ENCODE measurements at places on chromosomes 13 and 19.
A peak's percentile ranks its signal among the peaks of the same experiment; 100 is the strongest.

DNA sequence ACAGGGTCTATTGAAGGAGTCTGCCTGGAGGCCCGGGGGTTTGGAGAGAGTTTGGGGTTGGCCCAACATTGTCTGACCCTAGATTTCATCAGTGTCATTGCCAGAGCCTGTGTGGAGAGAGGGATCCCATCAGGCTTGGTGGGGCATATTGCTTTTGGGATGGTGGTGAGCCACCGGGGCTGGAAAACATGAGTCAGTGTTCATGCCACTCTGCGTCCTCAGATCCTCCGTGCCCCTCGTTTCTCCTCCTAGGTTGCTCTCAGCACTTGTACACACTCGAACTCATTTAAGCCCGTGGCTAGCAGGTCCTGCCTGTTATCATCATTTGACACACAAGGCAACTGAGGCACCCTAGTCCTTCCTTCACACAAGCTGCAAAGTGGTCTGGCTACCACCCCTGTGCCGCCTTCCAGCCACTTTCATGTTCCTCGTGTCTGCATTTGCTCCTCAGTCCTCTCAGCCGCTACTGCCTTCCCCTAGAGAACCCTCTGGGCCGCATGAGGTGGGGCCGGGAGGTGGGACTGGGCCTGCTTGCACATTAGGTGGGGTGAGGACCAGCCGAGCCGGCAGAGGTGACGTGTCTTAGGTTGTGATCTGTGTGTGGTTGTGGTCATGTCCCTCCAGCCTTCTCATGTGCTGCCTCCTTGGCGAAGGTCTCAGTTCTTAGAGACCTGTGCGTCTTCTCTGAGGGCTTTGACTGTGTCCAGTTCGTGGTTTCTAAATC lies 3.6 kb downstream of the NACC1 start:
- DNase-seq: no peak

DNA sequence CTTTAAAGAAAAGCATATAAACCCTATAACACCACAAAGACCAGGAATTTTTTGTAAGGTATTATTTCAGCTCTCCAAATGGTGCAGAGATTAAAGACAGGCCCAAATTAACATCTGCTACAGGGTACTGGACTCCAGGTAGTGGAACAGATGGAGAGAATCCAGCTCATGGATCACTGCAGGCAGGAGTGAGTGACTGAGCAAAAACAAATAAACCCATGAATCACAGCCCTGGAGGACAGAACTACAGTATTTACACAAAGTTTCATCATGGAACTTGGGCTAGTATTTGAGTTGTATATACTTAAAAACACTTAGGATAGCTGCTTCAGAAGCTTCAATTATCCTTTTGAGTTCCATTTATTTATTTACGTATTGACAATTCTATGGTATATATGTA lies 132.8 kb upstream of the SPRY2 start:
- peak; percentile 59 for DNase-seq

DNA sequence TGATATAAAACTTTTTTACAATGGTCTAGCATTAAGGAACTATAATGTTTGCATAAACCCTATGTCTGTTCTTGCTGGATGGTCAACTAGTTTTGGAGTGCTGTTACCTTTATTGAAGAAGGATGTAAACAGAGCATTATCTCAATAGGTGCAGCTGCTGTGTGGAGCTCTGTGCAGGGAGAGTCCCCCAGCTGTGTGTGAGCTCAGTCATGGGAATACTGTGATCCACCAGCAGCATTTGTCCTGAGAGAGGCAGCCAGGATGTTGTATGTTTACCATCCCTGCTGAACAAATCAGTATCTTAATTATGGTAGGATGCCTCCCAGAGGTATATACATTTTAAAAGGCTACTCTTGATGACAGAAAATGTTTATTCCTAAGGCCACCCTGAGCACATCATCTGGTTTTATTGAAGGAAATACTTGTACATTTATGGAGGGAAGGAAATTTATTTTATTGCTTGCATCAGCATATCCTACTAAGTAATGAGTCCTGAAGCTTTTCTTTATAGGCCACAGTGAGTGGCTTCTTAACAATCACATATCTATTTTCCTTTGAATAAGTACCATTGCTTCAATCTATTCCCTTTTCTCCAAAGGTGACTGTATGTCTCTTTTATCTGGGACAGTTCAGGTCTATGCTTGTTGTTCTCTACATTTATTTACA lies 11.7 kb downstream of the RAP2A start:
- DNase-seq: no peak

DNA sequence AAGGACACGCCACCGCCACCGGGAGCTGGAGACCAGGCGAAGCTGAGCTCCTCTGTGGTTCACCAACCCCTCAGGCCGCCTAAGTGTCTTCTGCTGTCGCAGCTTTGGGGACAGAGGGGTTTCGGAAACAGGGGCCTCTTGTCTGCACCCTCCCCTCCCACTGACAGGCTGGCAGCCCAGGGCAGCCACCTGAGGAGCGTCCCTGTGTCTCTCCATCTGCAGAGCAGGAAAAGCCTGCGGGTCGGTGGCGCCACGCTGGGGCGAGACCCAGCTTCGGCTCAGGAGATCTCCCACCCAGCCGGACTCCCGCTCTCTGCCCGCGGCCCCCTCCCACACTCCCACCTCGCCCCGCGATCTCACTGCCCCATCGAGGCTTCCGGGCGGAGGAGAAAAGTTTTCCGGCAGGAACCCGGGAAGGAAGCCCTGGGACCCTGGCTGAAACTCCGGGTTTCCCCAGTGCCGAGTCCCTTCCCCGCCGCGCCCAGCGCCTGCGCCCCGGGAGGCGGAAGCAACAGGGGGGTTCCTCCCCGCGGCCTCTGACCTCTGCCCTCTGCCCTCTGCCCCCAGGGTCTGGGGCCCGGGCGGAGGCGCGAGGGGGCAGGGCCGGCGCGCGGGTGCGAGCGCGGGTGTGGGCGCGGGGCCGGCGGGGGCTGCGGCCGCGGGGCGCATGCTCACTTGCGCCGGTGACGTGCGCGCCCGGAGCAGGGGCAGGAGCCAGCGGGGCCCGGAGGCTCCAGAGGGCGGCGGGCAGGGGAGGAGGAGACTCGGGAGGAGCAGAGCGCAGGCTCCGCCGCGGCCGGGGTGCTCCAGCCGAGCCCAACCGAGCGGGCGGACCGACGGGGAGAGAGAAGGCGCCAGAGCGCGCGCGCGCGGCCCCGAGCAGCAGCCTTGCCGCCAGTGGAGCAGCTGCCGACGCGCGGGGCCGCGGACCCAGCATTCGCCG lies at the start of gene ATP11A:
Gene ATP11A (plus strand): TSS at position 736 of the 943 bp plus-strand sequence. CDS start 379 bp downstream, outside the sequence.
- DNase-seq: peak; percentile 92

DNA sequence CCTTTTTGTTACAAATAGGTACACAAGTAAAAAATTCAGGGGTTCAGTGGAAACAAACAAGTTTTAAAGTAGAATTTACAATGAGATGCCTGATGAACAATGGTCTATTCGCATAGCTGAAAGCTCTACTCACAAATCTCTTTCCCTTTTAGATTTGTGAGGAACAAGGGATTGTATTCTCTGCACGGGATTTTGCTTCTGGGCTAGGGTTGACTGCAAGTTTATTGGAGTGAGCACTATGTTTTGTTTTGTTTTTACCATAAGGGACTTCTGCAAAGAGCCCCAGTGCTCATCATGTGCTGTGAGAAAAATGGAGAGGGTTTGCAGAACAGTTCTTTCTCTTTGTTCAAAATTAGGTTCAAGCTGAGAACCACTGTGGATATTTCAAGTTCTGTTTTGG lies 160.5 kb downstream of the DLEU7 start:
- no peak for DNase-seq

DNA sequence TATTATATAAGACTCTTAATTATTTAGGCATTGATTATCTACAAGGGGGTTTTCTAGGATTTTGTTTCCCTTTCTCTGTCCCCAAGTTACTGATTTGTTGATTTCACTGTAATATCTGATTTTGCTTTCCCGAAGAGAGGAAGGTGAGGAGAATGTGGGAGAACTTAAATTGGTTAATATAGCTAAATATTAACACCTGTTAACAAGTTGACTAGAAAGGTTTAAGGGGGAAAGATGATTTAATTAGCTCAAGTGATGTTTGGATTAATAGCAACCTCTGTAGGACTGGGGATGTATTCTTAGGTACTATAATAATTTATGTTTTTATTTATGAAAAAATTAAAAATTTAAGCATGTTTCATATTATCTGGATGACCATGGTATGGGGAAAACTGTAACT lies 35.1 kb downstream of the SPATA13 start:
- DNase-seq: no peak

DNA sequence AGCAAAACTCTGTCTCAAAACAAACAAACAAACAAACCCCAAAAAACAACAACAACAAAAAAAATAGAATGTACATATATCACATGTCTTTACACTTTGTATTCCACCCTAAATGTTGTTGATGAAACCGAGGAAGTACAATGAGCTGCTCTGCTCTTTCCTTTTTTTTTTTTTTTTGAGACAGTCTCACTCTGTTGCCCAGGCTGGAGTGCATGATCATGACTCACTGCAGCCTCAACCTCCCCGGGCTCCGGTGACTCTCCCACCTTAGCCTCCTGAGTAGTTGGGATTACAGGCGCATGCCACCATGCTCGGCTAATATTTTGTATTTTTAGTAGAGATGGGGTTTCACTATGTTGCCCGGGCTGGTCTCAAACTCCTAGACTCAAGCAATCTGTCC lies 30.6 kb upstream of the LRP3 start:
- DNase-seq: no peak

- no peak for DNase-seq
Observed at GRCh38 chr13:29858231-29858630, 7.8 kb upstream of the UBL3 start.

DNA sequence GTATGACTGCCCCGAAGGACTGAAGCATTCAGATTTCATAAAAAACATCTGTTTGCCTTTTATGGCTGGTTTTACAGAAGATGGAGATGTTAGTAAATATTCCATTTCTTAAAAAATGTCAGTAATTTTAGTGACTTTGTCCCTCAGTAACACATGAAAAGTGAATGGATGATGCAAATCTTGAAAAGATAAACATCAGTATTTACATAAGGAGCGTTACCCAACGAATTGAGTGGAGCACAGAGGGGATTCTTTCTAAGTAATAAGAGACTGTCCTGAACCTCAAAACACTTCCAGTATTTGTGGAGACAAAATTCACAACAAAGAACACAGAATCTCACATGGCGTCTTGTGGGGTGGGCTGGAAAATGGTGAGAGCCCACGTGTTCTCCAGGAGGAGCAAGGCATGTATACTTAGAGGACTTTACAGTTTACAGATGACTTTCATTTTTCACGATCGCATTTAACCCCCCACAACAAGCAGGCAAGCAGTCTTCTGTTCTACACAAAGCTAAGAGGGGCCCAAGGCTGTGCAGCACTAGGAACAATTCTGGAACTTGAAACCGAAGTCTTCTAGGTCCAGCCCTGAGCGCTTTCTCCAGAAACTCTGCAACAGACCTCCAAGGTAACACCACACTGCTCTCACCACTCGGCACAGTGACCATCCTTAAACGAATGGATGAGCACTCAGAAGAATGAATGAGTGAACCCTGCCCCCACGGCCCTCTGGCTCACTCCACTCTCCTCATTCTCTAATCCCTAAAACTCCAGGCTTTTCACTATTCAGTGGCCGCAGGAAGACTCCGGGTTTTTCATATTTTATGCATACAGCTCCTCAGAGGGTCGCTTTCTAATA lies 709.8 kb downstream of the UQCRFS1 start:
- DNase-seq: no peak

- no peak for DNase-seq
Observed at GRCh38 chr13:51158365-51158764, 47.3 kb upstream of the C13orf42 start.

- no peak for DNase-seq
Observed at GRCh38 chr19:5064896-5065295, 96.0 kb downstream of the KDM4B start.

GRCh38 chr19:29539670-29540069 lies 13.9 kb downstream of the VSTM2B start:
- DNase-seq: no peak

DNA sequence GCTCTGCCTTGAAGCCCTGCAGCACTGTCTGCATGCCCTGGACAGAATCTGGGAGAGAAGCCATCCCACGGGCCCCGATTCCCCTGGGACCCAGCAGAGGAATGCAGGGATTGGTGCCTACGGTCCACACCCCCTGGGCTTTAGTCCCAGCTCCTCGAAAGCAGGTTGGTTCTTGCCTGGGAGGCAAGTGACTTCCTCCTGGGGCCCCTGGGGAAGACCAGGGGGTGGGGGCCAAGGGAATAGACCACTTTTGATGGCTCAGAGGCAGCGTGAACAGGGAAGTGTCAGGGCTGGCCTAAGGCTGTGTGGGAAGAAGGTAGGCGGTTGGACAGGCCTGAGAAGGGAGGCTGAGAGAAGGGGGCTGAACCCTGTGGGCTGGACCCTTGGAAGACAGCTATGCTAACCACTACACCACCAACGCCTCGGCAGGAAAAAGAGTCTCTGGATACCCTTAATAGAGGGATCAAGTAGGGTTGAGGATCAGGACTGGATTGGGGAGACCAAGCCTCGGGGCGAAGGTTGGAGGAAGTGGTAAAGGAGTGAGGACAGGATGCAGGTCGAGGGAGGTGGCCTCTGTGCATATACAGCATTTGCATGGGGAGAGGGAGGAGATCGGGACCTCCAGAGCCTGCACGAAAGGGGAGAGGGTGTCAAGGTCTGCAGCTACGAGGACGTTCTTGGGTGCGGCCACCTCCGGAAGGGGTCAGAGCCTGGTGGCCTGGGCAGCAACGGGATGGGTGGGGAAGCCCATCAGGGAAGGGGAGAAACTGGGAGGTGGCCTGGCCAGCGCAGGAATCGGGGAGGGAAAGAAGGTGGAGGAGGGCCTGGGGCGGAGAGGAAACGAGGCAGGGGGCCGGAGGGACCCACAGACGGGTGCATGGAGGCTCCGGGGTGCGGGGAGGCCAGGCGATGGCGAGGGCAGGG lies 709 bp downstream of the DPP9 start:
- DNase-seq: peak; percentile 53

- peak; percentile 100 for DNase-seq
Observed at GRCh38 chr19:2540646-2541454, 64.9 kb downstream of the GADD45B start.

GRCh38 chr19:49631014-49631588 lies 8.8 kb downstream of the RRAS start:
- no peak for DNase-seq

DNA sequence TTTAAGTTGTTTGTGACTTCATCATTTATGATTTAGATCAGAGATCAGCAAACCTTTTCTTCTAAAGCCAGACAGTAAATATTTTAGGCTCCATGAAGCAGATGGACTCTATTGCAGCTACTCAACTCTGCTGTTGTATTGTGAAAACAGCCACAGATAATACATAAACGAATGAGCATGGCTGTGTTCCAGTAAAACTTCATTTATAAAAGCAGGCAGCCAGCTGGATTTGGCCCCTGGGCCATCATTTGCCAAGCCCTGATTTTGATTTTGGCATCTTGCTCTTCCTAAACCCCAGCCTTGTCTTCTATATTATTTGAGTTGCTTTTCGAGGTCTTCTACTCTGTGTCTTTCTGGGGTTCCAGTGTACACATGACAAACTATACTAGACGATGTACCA lies 41.3 kb downstream of the RNASEH2B start:
- peak; percentile 33 for DNase-seq

GRCh38 chr19:22137791-22138190 lies 59.0 kb downstream of the ZNF676 start:
- no peak for DNase-seq

All from fibroblast of skin of abdomen (primary cell).